ENCODE measurements at places on chromosomes 1 and 21. TPM values are rescaled to one million over a fixed set of nuclear protein-coding genes. Genes with fewer than 3 reads are reported as not detected.
A peak's percentile ranks its signal among the peaks of the same experiment; 100 is the strongest.

DNA sequence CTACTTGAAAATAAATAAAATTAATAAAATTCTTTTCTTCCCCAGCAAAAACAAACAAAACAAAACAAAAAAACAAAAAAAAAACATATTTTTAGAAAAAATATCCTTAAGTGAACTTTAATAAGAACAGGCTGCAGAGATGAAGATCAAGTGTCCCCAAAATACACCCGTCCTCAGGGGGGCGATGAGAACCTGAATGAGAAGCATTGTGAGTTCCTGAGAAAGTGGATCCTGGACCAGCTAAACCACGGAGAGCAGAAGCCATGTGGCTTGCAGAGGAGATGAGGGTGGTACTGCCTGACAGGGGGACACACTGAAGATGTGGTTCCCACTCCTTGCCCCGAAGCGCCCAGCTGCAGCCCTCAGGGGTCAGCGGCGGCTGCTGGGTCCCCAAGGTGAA is 89.3 kb downstream of the ITPKB start:
- H3K4me1 ChIP-seq = peaks cover 14% of the 10 kb centered on the region
- no peak overlapping the region for H3K27ac ChIP-seq
- no peaks in the 10 kb centered on the region for H3K27me3 ChIP-seq
- no peak for DNase-seq
- peaks cover 11% of the 10 kb centered on the region for H3K36me3 ChIP-seq

DNA sequence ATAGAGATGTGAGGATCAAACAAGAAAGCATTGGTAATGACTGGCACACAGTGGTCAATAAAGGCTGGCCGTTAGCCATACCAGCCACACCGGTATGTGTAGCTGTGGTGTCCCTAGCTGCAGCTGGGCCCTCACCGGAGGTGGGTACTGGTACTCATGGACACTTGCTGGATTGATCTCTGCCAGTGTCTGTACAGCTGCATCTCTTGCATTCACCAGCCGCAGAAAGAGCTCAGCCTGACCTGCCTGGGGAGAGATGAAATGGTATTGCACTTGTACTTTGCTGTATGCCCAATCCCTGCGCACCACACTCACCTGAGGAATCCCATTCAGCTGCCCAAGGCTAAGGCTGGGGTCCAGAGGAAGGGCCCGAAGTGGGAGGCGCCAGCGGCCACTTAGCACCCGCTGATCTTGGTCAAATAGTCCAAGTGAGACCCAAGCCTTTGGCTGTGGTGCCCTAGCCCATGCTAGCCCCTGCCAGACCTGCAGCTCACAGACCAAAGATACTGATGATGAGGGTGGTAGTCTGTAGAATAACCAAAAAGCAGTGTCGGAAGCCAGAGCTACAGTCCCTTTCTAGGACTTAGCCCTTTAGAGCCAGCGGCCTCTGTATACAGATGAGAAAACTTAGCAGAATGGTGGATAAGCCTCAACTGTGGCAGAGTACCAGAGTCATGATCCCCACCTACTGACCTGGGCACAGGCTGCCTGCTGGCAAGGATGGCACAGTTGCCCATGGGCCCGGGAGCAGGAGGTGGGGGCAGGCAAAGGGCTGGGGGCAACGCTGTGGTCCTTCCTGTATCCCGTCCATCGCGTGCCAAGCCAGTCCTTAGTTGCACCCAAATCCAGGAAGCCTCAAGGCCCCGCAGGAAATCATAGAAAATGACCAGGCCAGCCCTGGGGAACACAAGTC is 3.0 kb downstream of the CCDC17 start:
- no peaks in the 10 kb centered on the region for H3K4me1 ChIP-seq
- no peaks in the 10 kb centered on the region for H3K27me3 ChIP-seq
- no peak overlapping the region for H3K27ac ChIP-seq

GRCh38 chr1:149962039-149962647 is 25.5 kb upstream of the MTMR11 start:
- H3K27ac ChIP-seq = peak overlapping the region; percentile 60
- H3K4me1 ChIP-seq = no peaks in the 10 kb centered on the region
- no peaks in the 10 kb centered on the region for H3K27me3 ChIP-seq
- H3K4me3 ChIP-seq = no peak overlapping the region

Gene TCEA3
- 10.0 TPM for total RNA-seq

Data from mesothelial cell of epicardium (in vitro differentiated cells).